Hippocampal formation (tissue), 2 donors: ENCODE measurements at places on chromosomes 4 and X.

- peak; percentile 2 for DNase-seq
Observed at GRCh38 chr4:3807822-3808496, 41.8 kb downstream of the ADRA2C start.

GRCh38 chr4:110821186-110821585 lies 198.3 kb upstream of the PITX2 start:
- no peak for DNase-seq

DNA sequence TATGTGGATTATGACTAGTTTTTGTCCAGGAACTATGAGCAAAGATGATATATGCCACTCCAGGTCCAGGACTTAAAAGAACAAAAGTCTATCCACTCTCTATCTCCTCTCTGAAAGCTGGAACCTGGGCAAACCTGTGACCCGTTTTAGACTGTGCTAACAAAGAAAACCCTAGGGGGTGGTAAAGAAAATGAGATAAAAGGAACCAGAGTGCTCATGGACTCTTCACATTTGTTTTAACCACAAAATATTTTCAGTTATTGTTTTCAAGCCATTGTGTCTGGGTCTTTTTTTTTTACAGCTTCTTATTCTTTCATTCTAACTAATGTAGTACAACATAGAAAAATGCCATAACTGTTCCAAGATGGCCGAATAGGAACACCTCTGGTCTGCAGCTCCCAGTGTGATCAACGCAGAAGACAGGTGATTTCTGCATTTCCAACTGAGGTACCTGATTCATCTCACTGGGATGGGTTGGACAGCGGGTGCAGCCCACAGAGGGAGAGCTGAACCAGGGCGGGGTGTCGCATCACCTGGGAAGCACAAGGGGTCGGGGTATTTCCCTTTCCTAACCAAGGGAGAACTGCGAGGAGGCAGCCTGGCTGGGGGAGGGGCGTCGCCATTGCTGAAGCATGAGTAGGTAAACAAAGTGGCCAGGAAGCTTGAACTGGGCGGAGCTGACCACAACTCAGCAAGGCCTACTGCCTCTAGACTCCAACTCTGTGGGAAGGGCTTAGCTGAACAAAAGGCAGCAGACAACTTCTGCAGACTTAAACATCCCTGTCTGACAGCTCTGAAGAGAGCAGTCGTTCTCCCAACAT lies 45.1 kb downstream of the CHM start:
- no peak for DNase-seq

- no peak for DNase-seq
Observed at GRCh38 chr4:89939994-89940393, 45.3 kb downstream of the MMRN1 start.

- no peak for DNase-seq
Observed at GRCh38 chr4:98672583-98673287, 14.3 kb upstream of the TSPAN5 start.

DNA sequence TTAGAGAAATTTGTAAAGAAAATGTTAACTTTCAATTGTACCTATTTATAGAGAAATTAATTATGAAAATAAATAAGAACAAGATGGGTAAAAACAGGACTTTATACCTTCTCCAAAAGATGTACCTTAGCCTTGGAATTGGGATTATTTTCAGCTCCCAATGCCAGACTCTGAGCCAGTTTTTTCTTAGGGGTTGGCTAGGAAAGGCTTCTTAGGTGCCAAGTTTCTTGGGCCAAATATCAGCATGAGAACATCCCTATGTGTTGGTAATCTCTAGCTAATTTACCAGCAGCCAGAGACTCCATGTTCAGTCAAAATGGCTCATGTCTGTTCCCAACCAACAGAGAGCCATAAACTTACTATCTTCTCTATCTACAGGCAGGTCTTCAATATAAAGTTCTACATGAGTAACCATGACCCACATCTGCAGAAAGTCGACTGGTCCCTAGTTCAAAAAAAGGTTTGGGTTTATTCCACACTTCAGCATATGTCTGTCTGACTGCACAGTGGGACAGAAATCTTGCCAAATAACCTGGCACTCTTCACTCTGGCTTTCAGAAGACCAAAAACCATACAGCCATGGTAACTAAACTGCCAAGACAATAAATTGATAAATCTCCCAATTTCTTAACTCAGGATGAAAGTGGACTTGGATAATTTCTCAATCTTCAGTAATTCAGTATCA lies 380.5 kb upstream of the RASGEF1B start:
- DNase-seq = no peak

GRCh38 chr4:40333921-40334352 lies 1.2 kb upstream of the CHRNA9 start:
- no peak for DNase-seq

DNA sequence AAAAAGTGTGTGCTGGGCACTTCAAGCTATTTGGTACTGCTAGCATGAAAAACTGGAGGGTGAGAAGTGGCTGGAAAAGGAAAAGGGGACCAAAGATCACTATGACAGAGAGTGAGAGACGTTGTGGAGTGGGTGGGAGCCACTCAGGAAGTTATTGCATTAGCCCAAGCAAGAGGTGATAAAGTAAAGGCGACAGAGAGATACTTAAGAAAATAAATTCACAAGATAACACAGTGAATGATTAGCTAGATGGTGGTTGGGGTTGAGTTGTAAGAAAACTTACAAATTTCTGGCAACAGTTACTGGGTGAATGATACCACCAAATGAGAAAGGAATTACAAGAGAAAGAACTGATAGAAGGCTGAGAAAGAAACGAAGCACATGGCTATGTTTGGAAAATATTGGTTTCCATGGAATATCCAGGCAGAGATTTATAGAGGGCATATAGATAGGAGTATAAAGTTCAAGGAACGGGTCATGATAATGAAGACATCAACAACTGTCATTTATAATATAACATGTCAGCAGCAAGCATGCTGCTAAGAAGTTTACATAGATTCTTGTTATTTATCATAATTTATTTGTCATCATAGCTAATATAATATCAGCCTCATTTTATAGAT lies 60.7 kb downstream of the CASK start:
- no peak for DNase-seq

DNA sequence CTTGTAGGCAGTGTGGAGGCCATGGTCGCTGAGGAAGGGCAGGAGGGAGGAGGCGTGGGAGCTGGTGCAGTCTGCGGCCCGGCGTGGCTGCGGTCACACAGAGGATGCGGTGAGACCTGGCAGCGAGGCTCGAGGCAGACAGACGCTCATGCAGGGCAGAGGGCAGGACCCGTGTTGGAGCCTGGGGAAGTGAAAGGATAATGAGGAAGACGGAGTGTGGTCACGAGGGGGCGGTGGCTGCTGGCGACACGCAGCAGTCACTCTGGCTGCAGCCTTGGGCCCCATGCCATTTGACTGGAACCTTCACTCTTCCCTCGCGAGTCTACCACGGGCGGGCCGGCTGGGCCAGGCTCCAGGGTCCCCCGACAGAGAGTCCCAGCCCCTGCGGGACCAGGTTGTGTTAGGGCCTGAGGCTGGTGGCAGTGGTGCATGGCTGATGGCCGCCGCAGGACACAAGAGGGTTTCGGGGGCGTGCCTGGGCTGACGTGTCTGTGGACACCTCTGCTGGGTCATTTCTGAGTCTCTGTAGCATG lies 68.8 kb upstream of the HGFAC start:
- peak; percentile 55 for DNase-seq

DNA sequence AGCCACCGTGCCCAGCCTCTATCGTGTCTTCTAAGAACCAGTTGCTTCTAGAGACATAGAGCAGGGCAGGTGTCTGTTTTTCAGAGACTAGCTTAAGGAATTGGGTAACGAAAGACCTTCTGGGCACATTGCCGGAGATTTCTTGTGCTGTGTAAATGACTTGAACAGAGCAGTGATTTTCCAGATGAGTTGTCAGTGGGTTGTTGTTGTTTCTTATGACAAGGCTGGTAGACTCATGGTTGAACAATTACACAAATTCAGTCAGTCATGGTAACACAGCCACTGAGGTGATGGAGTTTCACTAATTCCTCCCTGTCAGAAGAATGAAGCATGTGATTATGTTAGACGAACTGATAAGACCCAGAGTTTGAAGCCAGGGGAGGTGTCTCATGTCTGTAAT lies 20.5 kb upstream of the DDX3X start:
- DNase-seq = no peak

- no peak for DNase-seq
Observed at GRCh38 chr4:161696944-161697343, 466.9 kb downstream of the FSTL5 start.

GRCh38 chr4:68271851-68272357 lies 26.4 kb upstream of the TMPRSS11B start:
- DNase-seq = peak; percentile 74

DNA sequence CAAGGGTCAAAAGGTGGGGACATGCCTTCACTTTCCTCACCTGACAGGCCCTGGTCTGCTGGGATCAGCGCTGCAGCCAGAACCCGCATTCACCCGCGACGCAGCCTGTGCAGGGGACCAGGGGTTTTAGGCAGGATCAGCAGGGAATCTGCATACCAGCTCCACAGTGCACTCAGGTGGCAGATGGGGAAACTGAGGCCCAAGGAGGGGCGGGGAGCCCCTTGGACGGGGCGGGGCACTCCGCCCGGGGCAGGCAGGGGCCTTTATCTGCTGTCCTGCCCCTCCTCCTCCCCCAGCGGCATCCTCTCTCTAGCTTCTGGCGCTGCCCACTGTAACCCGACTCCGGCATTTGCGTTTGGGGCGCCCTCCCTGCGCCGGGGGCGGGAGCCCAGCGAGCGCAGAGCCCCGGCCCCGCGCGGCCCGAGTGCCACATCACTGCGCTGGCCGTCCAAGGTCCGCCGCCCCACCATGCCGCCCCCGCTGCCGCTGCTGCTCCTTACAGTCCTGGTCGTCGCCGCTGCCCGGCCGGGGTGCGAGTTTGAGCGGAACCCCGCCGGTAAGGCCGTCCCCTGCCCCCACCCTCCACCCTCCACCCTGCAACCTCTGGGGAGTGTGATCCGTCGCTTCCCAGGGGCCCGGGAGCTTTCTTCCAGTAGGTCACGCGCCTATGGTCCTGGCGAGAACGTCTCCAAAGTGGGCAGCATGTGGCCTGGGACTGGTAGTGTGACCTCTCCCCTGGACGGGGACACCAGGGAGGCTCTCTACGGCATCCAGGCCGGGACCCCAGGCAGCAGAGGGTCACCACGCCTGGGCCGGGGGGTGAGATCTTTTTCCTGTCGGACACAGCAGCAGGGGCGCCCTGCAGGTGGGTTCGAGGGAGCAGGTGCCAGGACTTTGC lies at the start of gene CPZ:
TSS of gene CPZ (plus strand) at position 400 of the 898 bp plus-strand sequence. CDS start at position 469, 69 bp downstream.
- DNase-seq = no peak

DNA sequence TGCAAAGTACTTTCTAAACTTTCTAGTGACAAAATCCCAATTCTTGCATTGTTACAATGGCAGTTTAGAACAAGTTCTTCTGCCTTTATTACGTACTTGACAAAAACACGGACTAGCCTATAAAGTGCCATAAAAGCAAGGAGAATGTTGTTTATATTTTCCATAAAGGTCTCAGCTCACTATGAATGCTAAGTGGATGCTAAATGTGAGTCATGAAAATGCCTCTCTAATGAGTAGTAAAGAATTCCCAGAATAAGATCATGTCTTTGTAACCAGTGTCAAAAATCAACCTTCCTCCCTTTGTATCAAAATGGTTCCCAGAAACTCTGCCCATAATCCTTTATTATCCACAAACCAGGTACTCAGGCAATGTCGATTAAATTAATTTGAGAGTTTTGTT lies 539.8 kb upstream of the SLIT2 start:
- DNase-seq = no peak

DNA sequence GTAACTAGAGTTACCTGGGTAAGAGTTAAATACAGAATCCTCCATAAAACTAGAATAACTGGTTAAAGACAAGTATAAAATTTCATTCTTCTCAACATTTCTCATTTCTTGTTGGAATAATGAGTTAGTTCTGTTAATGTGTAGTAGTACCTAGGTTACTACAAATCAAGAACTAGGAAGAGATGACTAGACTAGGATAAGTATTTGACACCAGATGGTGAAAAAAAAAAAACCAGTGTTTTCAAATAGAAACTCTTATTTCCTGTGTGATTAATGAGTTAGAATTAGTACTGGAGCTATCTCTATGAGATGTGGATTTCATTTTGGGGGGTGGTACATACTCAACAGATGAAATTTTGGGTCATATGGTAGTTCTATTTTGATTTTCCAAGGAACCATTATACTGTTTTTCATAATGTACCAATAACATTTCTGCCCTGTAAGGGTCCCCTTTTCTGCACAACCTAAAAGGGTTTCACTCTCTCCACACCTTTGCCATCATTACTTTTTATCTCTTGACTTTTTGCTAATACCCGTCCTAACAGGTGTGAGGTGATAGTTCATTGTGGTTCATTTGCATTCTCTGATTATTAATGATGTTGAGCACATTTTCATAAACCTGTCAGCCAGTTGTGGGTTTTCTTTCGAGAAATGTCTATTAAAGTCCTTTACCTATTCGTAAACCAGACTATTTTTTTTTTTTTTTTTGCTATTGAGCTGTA lies 1.7 kb upstream of the VCX start:
- DNase-seq = no peak

DNA sequence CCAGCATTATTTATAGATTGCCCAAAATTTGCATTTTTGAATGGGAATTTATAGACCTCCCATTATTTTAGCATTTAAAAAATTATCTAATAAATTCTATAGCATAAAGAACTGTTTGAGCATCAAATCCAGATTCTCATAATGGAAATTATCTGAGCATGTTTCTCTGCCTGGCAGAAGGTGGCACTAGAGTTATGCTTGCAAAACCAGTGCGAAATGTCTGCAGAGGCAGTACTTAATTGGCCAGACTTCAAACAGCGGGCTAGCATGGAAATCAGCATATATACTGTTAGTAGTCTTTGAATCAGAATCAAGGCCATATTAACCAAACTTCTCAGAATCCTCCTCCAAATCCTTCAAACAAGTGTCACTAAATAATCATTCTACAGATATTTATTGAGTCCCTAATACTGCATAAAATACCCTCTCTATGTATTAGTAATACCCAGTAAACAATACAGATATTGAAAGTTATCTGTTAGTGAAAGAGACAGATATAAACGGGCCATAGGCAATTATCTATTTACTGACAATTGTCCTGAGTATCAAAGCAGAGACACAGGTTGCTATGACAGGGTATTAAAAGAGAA lies 78.7 kb upstream of the DCLK2 start:
- DNase-seq = peak; percentile 12

GRCh38 chr4:17324386-17324830 lies 187.5 kb downstream of the QDPR start:
- DNase-seq = peak; percentile 29

GRCh38 chr4:68070302-68070701 lies 59.4 kb downstream of the TMPRSS11F start:
- no peak for DNase-seq

- no peak for DNase-seq
Observed at GRCh38 chrX:44708470-44708869, 135.4 kb upstream of the DUSP21 start.

- DNase-seq = no peak
Observed at GRCh38 chr4:38099908-38100407, 139.8 kb downstream of the PTTG2 start.

GRCh38 chr4:148530114-148530513 lies 87.9 kb upstream of the NR3C2 start:
- no peak for DNase-seq

GRCh38 chrX:39796856-39797255 lies 300.9 kb downstream of the BCOR start:
- no peak for DNase-seq
